ENCODE measurements at places on chromosomes 4 and X.

DNA sequence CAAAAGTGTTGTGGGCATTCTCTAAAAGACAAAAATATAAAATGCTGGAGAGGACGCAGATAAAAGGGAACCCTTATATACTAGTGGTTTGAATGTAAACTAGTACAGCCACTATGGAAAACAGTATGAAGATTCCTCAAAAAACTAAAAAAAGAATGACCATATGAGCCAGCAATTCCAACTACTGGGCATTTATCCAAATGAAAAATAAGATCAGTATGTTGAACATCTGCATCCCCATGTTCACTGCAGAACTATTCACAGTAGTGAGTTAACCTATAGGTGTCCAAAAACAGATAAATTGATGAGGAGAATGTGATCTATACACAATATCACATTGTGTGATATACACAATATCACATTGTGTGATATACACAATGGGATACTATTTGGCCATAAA, 1615.3 kb downstream of the PCDH18 start:
- DNase-seq = no peak

DNA sequence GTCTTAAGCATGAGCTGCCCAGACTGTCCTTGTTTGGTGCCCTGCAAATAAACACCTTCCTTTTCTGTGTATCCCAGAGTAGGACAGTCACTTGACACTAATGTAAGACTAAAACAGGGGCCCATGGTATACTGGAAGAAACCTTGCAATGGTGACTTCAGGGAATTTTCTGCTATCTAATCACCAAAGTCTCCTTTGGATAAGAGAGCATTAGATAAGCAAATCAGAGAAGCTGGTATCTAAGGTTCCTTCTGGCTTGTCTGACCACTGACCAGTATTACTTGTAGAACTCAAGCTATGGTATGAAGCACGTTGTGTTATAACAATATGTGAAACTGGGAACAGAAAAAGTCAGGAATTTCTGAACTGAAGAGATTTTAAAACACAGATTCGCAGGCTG, 173.9 kb downstream of the COL25A1 start:
- DNase-seq = no peak

DNA sequence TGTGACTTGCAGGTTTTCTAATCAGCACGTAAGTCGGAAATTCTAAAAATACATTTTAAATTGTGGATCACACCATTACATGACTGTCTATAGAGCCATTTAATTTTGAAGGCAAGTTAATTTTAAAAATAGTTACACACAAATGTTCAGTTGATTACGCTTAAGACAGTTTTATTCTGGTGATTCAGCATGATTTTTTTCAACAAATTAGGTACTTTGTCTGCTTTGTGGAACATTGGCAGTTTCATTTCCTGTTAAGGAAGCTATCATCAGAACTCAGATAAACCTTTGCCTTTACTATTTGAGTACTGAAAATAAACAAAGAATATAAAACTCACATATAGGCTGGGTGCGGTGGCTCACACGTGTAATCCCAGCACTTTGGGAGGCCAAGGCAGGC, 19.5 kb downstream of the SAT1 start:
- no peak for DNase-seq

DNA sequence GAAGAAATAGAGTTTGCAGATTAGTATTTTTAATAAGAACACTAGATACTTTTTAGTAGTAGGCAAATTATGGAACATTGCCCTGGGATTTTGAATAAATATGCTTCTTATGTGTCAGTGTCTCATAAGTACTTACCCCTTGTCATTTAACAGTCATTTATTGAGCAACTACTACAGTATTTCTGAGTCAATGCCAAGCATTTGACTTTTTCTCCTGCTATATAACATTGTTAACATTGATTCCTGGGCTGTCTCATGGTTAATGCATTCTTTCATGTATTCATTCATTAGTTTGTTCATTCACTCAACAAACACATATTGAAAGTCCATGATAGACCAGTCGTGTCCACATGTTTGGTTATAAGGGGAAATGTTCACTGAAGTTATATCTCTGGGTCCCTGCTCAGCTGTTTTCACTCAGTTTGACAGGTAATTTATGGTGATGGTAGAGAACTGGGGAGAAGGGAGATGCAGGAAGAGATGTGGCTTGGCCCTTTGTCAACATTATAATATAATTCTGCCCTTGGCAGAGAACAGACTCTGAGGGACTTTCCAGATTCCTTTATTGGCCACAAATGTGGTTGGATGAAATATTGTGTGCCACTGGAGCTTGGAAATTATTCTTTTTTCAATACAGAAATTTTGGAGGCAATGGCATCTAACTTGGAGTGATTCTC, 49.8 kb downstream of the OSTC start:
- no peak for DNase-seq

- DNase-seq = no peak
Measured at GRCh38 chrX:57156397-57157049, 19.3 kb upstream of the SPIN2A start.

- DNase-seq = peak; percentile 71
Measured at GRCh38 chr4:81142744-81143143, 72.3 kb downstream of the PRKG2 start.

GRCh38 chr4:86156531-86156930, 203.3 kb downstream of the MAPK10 start:
- no peak for DNase-seq

- no peak for DNase-seq
Measured at GRCh38 chr4:17510582-17510981, 1.3 kb downstream of the QDPR start.
